ENCODE measurements at places on chromosomes 4 and X.

DNA sequence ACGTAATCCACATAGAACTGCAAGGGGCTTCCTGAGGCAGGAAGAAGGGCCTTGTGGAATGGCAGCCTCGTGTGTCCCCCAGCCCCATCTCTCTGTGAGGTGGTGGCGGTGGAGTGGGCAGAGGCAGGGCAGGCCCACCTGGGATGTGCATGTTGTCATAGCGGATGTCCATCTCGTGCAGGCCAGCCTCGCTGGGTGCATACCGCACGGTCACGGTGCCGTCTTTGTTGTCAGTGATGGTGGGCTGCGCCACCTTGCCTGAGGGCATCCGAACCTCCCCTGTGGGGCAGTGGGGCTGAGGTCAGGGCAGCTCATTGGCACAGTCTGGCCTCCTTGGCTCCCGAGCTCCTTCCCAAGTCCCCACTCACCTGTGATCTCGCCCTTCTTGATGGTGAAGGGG is 20.4 kb downstream of the FLNA start:
- no peak for DNase-seq

- no peak for DNase-seq
Measured at GRCh38 chrX:112630187-112630586, 49.6 kb downstream of the LHFPL1 start.

- no peak for DNase-seq
Measured at GRCh38 chrX:67787196-67787595, 243.4 kb downstream of the AR start.

- DNase-seq, result no peak
Measured at GRCh38 chr4:113094802-113095201, 45.3 kb downstream of the ANK2 start.

- DNase-seq, result no peak
Measured at GRCh38 chr4:52789774-52790173, 38.5 kb upstream of the ERVMER34-1 start.

- DNase-seq, result no peak
Measured at GRCh38 chrX:22616867-22617266, 344.2 kb downstream of the CBLL2 start.
